ENCODE measurements at places on chromosomes 13 and 19.

- DNase-seq, result no peak
Observed at GRCh38 chr13:114062341-114062740, 70.1 kb downstream of the RASA3 start.

- no peak for DNase-seq
Observed at GRCh38 chr13:79398915-79399314, 7.1 kb downstream of the RBM26 start.

GRCh38 chr13:29563941-29564340, 31.5 kb downstream of the SLC7A1 start:
- no peak for DNase-seq

DNA sequence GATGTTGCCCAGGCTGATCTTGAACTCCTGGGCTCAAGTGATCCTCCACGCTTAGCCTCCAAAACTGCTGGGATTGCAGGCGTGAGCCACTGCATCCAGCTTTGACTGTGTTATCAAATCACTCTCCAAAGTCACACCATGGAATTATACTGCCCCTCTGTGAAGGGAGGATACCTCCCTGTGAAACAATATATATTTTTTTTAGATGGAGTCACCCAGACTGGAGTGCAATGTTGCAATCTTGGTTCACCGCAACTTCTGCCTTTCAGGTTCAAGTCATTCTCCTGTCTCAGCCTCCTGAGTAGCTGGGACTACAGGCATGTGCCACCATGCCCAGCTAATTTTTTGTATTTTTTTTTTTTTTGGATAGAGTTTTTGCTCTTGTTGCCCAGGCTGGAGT, 7.7 kb downstream of the TYK2 start:
- no peak for DNase-seq

DNA sequence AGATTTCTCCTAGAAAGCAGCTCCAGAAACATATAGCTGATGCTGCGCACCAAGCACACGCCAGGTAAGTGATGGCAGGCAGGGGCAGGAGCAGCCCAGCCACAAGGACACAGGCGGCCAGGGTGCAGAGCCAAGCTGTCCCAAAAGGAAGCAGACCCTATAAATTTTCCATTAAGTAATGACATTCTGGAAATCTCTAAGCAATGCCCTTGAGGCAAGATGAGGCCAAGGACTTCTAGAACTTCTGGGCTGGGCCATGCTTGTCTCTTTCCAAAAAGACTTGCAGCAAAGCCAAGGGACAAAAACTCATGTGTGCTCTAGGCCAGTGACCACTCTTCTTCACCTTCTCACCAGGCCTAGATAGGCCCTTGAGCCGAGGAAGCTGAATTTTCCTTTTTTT, 42.2 kb upstream of the EPHX3 start:
- DNase-seq, result no peak

- no peak for DNase-seq
Observed at GRCh38 chr13:97932647-97933046, 20.8 kb upstream of the IPO5 start.

DNA sequence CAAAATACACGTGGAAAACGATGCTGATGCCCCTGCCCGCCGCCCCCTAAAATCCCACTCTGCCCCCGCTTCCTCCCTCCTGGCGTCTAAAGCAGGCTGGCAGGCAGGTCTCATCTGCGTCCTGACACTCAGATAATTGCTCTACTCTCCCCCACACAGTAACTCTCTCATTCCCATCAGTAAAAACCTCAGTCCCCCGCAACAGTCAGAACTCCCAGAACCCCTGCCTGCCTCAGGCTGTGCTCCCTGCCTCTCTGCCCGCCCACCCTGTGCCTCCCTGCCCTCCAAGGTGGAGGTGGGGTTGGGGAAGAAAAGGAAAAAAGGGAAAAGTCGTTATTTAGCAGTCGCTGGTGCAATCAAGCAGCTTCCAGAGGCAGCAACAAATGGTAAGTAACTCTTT, 473.7 kb downstream of the EFNB2 start:
- DNase-seq, result no peak

- DNase-seq, result peak; percentile 2
Observed at GRCh38 chr13:48653472-48653939, at the start of gene CYSLTR2. Gene CYSLTR2, plus strand, starts transcription at chr13:48653929. Its CDS starts 52,889 bp downstream, at chr13:48706818.

GRCh38 chr19:7858109-7858770, 15.9 kb downstream of the PRR36 start:
- peak; percentile 62 for DNase-seq

GRCh38 chr19:54554896-54555295, 18.7 kb upstream of the LILRA2 start:
- DNase-seq, result no peak

DNA sequence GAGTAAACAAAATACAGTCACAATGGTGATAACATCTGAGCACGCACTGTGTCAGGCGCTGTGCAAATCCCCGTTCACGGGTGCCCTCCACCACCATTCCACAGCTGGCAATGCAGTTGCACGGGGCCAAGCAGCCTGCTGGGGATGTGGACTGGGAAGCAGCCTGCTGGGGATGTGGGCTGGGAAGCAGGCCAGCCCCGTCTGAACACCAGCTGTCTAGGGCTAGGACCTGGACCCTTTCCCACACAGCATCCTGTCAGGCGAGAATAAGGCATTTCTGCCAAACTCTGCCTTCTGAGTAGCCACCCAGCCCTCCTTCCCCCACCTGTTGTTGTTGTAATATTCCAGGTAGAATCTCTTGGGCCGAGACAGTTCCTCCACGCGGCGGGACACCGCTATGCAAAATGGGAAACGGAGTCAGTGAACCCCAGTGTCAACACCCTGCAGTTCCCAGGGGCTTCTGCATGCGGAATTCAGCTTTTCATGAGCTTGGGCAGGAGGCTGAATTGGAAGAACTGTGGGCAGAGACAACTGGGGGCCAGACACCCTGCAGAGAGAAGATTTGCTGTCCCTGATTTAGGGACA, 27.8 kb upstream of the MIER2 start:
- peak; percentile 22 for DNase-seq

Data from NCI-H1105 treated with DMSO at 0.1 percent for 48 hours (cell line).